ENCODE measurements at places on chromosomes 4 and X.

- no peak for DNase-seq
Observed at GRCh38 chr4:8045909-8046308, 106.2 kb upstream of the AFAP1 start.

DNA sequence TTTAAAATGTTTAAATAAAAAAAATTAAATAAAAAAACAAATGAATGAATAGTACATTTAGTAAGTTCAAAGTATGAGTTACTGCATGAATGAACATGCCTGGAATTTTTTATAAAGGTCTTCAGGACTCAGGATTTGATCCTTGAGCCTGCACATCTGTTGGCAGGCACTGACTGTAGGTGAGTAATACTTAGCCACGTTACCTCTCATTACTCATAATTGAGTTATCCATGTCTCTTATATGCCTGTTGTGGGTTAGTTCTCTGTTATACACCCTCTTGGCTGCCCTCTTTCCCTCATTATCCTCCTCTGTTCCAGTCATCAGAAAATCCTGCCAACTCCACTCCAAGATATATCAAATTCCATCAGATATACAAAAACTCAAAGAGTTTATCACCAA, 276.0 kb downstream of the FBXW7 start:
- DNase-seq, result no peak

GRCh38 chrX:8673201-8673600, 58.7 kb downstream of the ANOS1 start:
- DNase-seq, result no peak

GRCh38 chr4:6360385-6360784, 90.7 kb downstream of the WFS1 start:
- no peak for DNase-seq

- DNase-seq, result no peak
Observed at GRCh38 chr4:59060895-59061294, 1950.7 kb upstream of the IGFBP7 start.

- peak; percentile 0 for DNase-seq
Observed at GRCh38 chrX:127038065-127038464, 218.5 kb downstream of the PRR32 start.

GRCh38 chr4:150439451-150439933, 142.5 kb upstream of the MAB21L2 start:
- no peak for DNase-seq

DNA sequence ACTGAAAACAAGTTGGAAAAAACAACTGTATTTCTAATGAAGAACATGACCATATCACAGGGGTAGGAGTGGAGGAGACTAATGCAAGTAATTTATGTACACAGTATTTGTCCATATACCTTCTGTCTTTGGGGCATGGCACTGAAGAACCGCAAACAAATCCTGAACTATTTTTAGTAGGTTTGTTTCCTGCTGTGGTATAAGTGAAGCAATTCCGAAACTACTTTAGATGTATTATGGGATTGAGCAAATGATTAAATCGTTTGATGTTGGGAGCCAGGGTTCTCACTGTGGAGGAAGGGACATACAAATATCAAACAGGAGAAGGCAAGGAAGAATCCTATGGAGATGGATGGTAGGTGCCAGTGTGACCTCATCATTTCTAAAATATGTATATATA, 18.9 kb upstream of the SH3KBP1 start:
- no peak for DNase-seq

DNA sequence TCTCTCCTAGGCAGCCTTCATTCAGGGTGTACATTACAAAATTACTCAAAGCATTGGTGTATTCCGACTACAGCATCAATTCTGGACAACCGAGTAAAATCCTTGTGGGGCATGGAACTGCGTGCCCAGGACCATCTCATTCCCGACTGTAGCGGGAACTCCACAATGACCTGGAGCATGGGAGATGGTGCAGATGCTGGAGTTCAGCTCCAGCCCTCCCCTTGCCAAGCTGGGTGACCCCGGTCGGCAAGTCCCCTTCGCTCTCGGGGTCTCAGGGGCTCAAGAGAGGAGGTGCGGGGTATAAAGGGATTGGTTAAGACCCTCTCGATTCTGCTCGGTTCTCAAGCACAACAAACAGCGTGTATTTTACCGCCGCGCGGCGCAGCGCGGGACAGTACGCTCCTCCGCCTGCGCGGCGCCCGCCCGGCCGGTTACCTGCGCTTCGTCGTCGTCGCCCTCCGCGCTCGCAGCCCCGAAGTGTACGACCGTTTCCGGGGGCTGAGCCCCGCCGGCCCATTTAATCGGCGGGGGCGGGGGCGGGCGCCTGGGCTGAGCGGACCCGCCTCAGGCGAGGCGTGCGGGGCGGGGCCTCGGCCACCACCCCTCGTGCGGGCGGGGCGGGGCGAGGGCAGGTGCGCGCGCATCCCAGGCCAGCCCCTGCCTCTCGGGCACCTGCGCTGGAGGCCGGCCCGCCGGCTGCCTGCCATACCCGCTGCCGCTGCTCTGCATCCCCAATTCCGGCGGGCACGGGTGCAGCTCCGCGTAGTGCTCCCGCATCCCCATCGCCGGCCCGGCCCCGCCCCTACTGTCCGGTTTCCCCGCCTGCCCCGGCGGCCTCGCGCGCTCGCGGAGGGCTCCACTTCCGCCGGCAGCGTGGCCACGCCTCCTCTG, at the start of gene G6PD:
Gene G6PD (minus strand): TSS at position 493 of the 891 bp plus-strand sequence. CDS start 691 bp downstream, outside the sequence.
- peak; percentile 56 for DNase-seq

DNA sequence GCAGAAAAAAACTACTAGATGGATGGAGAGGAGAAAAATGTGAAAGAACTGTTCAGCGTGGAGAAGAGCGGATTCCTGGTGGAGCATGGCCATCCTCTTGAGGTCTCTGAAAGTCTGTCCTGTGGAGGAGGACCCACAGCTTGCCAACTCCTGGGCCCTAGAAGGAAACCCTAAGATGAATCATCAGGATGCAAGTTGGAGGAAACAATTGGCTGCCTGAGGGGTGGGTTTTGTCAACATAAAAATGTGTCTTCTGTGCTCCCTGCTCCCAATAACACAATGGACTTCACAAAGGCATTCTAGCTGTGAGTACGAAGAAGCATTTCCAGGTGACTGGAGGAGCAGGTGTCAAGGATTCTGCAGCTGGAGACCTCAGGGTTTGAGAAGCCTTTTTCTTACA, 37.2 kb downstream of the CNGA2 start:
- no peak for DNase-seq
